Colonic mucosa (tissue), 4 donors: ENCODE measurements at places on chromosomes 6 and 20.

GRCh38 chr6:30862156-30862875 is 22.0 kb upstream of the DDR1 start:
- no peak for DNase-seq

GRCh38 chr6:55794136-55794812 is 81.1 kb downstream of the BMP5 start:
- DNase-seq = no peak

- no peak for DNase-seq
These were observed 109.6 kb upstream of the BACH2 start for GRCh38 chr6:90406142-90406794.

DNA sequence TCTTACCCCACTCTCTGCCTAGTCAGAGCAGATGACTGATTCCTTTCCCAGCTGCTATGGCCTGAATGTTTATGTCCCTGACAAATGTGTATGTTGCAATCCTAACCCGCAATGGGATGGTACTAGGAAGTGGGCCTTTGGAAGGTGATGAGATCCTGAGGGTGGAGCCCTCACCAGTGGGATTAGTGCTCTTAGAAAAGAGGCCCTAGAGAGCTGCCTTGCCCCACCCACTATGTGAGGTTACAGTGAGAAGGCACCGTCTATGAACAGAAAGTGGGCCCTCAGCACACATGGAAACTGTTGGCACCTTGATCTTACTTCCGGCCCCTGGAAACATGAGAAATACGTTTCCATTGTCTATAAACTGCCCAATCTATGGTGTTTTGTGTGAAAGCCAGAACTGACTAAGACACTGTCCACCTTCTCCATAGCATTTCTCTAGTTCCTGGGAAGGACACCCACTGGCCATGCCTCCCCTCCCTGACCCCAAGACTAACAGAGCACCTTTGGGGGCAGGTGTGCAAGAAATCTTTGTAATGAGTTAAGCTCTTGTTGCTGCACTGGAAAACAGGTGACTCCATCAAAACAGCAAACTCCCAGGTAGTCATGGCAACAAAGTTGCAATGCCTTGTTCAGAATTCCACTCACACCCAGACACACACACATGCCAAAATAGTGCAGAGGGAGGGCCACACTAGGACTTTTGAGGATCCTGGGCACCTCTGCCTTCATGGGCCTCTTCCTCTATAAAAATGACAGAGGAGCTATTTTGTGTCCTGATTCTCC is 16.2 kb downstream of the GABRR2 start:
- DNase-seq = no peak

DNA sequence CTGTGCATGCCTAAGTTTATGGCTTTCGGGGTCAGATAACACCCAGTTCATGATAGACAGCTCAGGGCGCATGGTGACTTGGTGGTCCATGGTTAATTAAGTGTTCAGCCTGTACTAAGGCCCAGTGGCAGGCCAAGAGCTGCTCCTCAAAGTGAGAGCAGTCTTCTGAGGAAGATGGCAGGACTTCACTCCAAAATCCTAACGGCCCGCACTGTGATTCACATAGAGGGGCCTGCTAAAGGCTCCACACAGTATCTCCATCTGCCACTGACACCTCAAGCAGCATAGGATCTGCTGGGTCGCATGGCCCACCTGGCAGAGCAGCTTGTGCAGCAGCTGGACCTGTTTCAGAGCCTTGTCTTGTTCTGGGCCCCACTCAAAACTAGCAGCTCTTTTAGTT is 10.6 kb upstream of the CST7 start:
- DNase-seq = no peak

DNA sequence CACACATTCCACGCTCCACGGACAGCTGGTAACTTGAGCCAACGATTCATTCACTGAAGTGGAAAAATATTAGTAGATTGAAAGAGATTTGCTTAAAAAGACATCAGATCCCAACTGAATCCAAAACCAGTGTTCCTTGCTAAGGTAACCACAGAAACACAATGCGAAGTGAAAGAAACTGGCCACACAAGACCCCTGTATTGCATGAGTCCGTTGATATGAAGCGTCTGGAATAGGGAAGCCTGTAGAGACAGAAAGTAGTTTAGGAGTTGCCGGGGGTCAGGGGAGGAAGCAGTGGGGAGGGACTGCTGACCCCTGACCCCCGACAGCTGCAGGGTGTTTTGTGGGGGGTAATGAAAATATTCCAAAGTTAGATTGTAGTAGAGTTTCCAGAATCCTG is 10.0 kb downstream of the PCK1 start:
- no peak for DNase-seq

GRCh38 chr6:75608956-75609533 is 7.4 kb downstream of the SENP6 start:
- DNase-seq = no peak

GRCh38 chr6:72248621-72249020 is 362.3 kb downstream of the RIMS1 start:
- no peak for DNase-seq

- no peak for DNase-seq
These were observed 17.2 kb downstream of the ABT1 start for GRCh38 chr6:26613689-26614683.

GRCh38 chr20:48667889-48668413 is 159.8 kb downstream of the PREX1 start:
- no peak for DNase-seq

DNA sequence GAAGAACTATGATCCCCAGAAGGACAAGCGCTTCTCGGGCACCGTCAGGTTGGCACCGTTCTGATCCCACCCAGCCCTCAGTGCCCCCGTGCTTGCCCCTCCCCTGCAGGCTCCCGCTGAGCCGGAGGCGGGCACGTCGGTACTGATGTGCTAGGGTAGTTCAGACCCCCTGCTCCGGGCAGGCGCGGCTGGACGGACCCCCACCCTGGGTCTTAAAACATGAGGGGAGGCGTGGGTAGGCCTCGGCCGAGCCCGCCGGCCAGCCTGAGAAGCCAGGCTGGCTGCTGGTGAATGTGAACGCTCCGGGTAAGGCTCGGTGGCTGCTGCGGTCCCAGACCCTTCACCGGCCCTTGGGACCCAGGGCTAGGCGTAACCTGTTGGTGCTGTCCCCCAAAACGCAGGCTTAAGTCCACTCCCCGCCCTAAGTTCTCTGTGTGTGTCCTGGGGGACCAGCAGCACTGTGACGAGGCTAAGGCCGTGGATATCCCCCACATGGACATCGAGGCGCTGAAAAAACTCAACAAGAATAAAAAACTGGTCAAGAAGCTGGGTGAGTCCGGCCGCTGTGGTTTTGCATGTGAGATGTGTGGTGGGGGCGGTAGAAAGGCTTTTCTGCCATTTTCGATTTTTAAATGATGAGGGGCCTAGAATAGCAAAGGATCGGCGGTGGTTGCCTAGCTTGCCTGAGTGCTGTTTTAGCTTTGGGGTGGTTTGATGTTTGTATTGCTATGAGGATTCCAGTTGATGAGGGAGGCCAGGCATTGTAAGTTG is 964 bp downstream of the RPL10A start:
- peak; percentile 41 for DNase-seq

DNA sequence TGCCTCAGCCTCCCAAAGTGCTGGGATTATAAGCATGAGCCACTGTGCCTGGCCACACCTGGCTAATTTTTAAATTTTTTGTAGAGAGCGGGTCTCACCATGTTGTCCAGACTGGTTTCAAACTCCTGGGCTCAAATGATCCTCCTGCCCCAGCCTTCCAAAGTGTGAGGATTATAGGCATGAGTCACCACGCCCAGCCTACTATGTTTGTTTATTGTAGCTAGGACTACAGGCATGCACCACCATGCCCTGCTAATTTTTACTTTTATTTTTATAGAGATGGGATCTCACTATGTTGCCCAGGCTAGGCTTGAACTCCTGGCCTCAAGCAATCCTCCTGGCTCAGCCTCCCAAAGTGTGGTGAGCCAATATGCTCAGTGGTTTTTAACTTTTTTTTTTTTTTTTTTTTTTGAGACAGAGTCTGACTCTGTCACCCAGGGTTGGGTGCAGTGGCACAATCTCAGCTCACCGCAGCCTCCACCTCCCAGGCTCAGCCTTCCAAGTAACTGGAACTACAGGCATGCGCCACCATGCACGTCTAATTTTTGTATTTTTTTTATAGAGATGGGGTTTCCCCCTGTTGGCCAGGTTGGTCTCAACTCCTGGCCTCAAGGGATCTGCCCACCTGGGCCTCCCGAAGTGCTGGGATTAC is 12.0 kb upstream of the DDX43 start:
- no peak for DNase-seq

DNA sequence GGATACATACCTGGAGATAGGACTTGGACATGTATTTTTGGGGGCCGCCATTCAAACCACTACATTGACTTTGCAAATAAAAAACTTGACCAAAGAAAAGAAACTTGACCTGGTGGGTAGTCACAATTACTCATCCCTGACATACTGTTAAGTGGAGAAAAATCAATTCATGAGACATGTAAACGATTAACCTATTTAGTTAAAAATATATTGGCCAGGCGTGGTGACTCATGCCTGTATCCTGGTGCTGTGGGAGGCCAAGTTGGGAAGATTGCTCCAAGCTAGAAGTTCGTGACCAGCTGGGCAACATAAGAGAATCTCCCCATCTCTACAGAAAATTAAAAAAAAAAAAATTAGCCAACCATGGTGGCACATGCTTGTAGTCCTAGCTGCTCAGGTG is 2.5 kb upstream of the SRSF12 start:
- DNase-seq = no peak

DNA sequence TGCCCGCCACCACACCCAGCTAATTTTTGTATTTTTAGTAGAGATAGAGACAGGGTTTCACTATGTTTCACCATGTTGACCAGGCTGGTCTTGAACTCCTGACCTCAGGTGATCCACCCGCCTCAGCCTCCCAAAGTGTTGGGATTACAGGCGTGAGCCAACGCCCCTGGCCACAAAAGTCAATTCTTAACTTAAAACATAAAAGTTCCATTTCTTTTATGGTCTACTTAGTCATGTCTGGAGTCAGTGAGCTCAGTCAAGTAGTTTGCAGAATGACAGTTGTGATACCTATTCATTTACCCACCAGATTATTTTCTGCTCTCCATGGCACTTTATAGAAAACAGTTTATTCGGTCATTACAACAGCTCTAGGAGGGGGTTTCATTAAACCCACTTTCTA is 103.1 kb upstream of the ESR1 start:
- DNase-seq = no peak

DNA sequence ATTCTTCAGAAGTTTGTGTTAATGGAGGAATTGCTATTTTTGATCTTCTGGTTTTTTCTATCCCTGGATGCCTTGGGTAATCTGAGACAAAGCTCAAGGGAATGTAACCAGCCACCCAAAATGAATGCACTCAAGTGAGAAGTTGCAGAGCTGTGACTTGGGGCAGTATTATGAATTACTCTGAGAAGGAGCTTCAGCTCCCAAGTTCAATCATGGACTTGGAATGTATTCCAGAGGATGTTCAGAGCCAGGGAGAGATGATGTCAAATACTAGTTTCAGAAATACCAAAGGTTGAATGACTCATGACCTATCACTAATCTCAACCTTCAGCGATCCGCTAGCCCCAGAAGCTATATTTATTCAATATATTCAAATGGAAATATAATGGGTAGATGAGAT is 375.2 kb upstream of the PLCB4 start:
- no peak for DNase-seq

DNA sequence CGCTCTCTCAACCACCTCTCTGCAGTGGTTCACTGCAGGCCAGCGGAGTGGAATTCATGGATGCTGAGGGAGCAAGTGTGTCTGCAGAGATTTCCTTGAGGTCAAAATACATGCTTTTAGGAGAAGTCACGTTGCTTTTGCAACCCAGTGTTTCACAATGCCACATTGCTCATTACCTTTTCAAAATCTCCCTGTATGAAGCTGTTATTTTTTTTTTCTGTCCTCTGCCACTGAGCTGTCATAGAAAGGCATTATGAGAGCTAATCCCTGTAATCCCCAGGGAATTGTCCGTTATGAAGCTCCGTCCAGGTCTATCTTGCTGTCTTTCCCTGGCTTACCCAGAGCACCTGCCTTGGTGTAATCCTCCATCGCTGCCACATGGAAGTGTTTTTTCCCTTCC is 60.5 kb upstream of the SLC22A23 start:
- DNase-seq = no peak

GRCh38 chr6:1602049-1602713 is 7.5 kb upstream of the FOXC1 start:
- no peak for DNase-seq

GRCh38 chr20:1019344-1019743 is 17.2 kb upstream of the RSPO4 start:
- DNase-seq = no peak

- DNase-seq = no peak
These were observed 3.1 kb downstream of the ADRM1 start for GRCh38 chr20:62305765-62306413.

GRCh38 chr6:114361036-114361435 is 18.2 kb upstream of the HS3ST5 start:
- DNase-seq = no peak

GRCh38 chr6:163137398-163137881 is 277.1 kb upstream of the QKI start:
- no peak for DNase-seq

DNA sequence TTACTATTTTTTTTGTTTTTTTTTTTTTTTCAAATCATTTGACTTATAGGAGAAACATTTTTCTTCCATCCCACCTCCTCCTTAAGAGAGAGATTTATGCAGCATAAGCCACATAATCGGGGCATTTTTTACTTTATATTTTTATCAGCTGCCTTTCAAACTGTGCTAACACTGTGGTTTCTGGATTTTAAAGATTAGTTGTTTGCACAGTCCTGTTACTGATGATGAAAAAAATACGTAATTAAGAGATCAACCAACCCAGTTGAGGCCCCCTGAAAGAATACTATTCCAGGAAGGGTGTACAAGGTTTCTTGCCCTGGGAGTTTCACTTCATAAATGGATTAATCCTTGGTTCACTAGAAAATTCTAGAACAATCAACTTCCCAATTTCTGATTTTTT is 68.3 kb downstream of the MMS22L start:
- DNase-seq = no peak

- peak; percentile 55 for DNase-seq
These were observed 1.5 kb downstream of the PRRC2A start for GRCh38 chr6:31621991-31622390.

- no peak for DNase-seq
These were observed 64.4 kb upstream of the FUCA2 start for GRCh38 chr6:143575901-143576426.

DNA sequence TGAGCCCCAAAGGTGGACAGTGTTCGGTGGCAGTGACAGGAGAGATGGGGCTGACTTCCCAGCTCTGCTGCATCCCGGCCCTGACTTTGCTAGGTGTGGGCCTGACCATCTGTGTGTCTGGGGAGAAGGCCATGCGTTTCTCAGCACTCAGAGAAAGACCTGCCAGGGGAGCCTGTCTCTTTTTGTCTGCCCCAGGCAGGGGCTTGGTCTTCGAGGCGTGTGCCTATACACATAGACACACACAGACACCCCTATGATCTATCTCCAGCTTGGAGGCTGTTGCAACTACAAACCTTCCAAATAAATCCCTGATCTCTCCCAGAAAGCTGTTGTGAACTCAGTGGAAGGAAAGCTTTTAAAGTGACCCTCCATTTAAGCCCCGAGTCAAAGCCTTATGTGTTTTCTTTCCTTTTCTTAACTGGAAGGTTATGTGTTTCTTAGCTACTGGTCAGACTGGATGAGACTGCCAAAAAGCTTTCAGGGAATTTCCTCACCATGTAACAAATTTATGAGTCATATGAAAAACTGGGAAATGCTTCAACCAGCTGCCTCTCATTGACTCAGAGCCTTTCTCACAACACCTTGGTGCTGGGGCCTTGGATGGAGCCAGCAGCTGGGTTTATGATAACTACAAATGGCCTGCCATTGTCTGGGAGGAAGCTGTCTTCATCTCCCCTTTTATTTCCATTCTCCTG is 102.6 kb downstream of the CDC5L start:
- DNase-seq = no peak

GRCh38 chr20:46308258-46309157 is at the start of gene CDH22:
Gene CDH22 (minus strand): TSS chr20:46308498. CDS start chr20:46251294, 57,204 bp downstream.
- no peak for DNase-seq
